ENCODE measurements at places on chromosomes 16 and 17.

GRCh38 chr17:18132711-18133110 lies 24.2 kb downstream of the MYO15A start:
- no peak for DNase-seq

- DNase-seq, result no peak
Observed at GRCh38 chr16:31265329-31266245, 5.8 kb downstream of the ITGAM start.

GRCh38 chr17:65527381-65527780 lies 34.1 kb downstream of the AXIN2 start:
- no peak for DNase-seq

GRCh38 chr16:84726669-84727467 lies 27.1 kb downstream of the USP10 start:
- DNase-seq, result no peak

DNA sequence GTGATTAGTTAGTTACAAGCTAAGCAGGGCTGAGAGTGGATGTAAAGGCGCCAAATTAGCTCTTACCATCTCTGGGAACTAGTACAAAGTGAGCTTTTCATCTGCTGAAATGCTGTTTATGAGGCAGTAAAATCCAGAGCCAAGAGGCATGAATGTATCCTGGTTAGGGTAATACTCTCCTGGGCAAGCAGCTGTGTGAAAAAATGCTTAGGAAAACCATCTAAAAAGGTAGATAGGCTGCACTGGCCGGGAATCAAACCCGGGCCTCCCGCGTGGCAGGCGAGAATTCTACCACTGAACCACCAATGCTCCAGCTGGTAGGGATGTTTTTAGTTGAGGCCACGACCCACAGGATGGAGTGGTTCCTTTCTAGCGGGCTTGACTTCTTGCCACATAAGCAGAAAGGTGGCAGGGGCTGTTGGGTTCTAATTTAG lies 23.0 kb downstream of the VAC14 start:
- no peak for DNase-seq

DNA sequence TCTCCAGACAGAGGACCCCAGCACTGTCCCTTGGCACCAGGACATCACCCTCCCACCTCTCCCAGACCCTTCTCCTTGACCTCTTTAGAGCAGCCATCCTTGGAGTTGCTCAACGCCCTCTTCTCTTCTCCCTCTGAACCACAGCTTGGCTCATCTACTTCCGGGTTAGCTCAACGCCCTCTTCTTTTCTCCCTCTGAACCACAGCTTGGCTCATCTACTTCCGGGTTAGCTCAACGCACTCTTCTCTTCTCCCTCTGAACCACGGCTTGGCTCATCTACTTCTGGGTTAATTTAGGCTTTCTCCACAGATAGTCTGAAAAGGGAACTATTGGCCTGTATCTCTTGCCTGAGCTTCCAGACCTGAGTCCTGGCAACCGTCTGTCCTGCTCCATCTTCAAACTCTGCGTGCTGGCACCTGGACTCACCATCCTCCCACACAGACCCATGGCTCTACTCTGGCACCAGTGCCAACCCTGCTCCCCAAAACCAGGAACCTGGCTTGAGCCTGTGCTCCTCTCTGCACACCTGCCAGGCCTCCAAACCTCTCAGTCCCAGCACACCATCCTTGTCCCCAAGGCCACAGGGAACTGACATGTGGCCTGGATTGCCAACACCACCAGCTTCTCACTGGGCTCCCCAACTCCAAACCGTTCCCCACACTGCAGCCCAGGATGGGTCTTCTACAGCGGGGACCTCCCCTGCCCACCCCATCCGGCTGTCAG lies 25.3 kb upstream of the FAAP100 start:
- no peak for DNase-seq

GRCh38 chr17:77210331-77210730 lies 69.6 kb downstream of the SEC14L1 start:
- DNase-seq, result no peak

DNA sequence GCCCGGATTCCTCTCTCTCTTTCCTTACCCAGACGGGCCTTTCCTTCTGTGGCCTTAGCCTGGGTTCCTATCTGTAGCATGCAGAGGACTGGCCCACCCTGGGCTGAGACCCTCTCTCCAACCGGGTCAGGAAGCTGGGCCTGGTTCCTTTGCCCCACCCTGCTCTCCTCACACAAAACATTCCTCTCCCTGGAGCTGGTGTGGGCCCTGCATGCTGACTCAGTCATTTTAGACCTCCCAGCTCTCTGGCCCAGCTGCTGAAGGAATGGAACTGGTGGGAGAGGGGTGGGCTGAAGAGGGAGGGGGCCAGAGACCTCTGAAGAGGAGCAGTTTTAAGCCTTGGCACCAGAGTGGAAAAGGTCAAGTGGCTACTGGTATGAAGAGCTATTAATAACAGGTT lies 957 bp downstream of the MYL4 start:
- DNase-seq, result no peak

DNA sequence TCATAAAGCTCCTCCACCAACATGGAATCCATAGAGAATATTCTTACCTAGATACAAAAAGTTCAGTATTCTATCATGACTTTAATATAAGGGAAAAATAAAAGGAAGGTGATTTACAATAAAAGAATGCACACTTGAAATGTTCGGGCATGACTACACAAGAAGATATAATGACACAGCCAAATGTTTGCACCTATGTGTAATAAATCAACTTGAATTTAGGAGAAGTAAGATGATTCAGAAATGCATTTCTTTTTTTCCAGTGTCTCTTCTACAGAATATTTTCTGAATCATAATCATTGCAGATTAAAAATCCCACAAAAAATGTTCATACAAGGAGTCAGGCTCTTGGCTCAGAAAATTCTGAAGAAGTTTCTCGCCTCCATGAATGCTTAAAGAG lies 404.0 kb upstream of the HSBP1 start:
- no peak for DNase-seq

DNA sequence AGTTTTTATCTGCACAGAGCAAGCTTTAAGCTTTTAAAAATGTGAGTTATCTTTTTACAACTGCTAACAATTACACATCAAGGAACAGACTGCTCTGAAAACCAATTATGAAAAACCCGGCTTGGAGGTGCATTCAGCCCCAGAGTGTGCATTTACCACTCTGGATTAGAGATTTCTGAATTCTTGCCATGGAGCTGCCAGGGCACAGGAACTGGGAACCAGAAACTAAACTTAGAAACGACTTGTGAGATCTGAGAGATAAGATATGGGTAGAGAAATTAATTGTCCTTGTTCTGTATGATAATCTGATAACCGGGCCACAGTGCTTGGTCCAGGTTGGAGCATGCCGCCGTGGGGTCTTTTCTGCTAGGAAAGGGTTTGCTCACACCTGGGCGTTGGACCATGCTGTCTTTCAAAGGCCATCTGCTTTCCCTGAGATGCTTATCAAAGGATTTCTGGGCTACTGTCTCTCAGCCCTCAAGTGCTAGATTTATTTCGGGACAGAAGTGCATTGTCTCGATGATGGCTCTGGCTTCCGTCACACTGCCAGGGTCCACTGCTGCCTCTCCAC lies 210.0 kb downstream of the MAF start:
- DNase-seq, result no peak

GRCh38 chr17:82227629-82228277 lies 1.1 kb upstream of the SLC16A3 start:
- DNase-seq, result no peak

GRCh38 chr17:34393401-34393800 lies 30.4 kb upstream of the CCL1 start:
- DNase-seq, result no peak

- DNase-seq, result no peak
Observed at GRCh38 chr16:67430977-67431774, at the start of gene HSD11B2. TSS of gene HSD11B2 (plus strand) at chr16:67431121. CDS start at chr16:67431249, 128 bp downstream.

DNA sequence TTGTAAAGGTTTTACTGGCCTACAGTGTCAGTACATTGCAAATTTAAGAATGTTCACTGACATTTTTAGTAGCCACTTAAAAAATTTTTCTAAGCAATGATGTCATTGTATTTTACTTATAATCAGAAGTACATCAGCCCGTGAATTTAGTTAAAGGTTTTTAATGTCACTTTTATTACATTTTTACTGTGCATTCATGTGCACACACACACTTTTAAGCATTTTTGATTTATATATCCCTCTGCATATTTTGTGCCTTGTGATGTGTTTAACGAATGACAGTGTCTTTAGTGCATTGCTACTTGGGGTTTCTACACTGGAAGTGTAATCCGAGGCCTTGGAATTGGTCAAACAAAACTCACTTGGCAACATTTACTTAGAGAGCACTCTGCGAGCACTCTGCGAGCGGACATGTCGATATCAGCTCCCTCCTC lies 190.4 kb downstream of the WWOX start:
- no peak for DNase-seq

DNA sequence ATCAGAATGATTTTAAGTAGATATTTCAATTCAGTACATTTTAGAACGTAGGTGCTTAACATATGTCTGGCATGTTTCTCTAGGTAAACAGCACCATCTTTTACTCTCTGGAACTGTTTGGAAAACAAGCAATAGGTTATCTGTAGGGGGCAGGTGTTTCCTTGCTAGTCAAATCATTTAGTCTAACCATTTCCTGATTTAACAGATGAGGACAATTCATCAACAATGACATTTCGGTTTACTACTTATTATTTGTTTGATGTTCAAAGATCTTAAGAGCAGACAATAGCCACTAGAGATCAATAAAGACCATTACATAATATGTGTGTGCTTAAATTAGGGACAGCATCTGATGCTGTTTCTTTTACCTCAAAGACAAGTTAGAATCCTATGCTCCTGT lies 173.1 kb downstream of the CEP112 start:
- no peak for DNase-seq

Data from AG04449 (cell line).